ENCODE measurements at places on chromosomes 12 and 14.
A peak's percentile ranks its signal among the peaks of the same experiment; 100 is the strongest.

- no peak for DNase-seq
Observed at GRCh38 chr12:25960143-25960542, 1.7 kb downstream of the RASSF8 start.

DNA sequence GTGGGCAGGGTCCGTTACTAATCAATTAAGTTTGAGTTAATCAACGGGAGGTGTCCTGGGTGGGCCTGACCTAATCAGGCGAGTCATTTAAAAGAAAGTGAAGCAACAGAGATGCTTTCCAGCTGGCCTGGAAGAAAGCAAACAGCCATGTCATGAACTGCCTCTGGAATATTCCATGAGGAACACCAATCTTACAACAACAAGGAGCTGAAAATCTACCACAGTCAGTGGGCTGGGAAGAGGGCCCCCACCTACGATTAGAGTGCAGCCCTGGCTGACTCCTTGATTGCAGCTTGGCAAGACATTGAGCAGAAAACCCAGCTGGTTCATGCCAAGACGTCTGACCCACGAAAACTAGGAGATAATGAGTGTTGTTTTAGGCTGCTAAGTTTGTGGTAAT lies 56.2 kb downstream of the SSPN start:
- no peak for DNase-seq

DNA sequence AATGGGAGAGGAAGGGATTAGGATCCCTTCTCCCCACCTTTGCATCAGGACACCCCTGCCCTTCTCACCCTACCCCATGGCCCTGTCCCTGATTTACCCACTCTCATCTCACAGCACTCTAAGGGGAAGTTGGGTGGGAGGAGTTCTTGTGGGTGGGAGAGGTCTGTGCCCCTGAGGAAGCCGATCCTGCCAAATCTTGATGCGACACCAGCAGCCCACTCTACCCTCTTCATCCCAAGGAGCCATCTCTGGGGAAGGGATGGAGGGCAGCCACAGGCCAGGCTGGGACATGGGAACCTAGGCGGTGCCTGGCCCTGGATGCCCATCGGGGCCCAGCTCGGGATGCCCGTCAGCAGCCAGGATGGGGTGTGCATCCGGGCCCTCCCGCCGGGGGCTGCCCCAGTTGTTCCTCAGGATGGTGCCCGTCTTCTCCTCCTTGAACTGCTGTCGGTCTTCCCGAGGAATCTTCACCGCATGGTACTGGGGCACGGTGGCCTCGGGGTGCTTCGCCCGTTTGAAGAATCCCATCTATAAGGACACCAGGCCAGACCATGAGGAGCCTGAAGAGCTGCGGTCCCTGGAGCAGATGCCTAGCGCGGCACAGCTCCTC lies 22.8 kb downstream of the ITGA7 start:
- DNase-seq: no peak

DNA sequence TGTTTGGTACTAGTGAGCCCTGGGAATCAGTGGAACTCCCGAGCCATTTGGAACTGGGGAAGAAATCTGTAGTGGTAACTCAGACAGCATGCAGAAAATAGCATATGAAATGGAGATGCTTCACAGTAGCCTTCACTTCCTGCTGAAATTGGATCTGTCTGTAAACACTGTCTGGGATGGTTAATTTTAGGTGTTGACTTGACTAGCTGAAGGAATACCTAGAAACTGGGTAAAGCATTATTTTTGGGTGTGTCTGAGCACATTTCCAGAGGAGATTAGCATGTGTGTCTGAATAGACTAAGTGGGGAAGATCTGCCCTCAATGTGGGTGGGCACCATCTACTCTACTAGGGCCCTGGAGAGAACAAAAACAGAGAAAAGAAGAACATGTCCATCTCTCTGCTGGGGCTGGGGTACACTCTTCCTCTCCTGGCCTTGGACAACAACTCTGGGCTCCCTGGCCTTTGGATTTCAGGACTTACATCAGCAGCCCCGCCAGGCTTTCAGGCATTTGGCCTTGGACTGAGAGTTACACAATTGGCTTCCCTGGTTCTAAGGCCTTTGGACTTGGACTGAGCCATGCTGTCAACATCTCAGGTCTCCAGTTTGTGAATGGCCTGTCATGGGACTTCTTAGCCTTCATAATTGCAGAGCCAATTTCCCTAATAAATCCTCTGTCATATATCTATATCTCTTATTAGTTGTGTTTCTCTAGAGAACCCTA lies 14.0 kb upstream of the CRADD start:
- DNase-seq: no peak

GRCh38 chr14:53035336-53036210 lies 84.7 kb upstream of the FERMT2 start:
- DNase-seq: no peak

DNA sequence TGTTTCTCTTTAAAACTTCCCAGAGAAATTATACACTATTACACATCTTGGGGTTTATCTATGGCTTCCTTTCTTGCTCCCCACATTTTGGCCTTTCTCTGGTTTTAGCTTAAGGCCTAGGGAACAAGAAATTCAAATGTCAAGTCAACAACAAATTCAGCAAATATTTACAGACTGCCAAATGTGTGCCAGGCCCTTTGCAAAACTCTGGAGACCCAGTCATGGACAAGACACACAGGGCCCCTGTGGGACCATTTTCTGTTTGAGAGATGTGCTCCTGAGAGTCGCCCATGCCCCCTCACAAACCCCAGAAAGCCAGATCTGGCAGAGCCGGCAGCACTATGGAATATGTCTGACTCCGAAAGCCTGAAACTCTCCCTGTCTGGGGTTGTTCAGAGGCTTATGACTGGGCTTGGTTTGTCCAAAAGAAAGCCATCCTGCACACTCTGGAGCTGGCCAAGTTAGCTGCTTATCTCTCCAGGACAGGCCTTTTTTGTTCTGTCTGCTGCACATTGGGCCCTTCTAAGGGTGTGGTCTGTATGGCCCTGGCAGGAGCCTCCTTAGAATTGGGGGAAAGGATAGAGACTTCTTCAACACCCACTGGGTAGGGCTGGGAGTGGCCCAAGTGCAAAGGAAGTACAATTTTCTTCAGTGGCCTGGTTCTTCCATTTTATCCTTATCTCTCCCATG lies 1.1 kb upstream of the KRT3 start:
- no peak for DNase-seq

DNA sequence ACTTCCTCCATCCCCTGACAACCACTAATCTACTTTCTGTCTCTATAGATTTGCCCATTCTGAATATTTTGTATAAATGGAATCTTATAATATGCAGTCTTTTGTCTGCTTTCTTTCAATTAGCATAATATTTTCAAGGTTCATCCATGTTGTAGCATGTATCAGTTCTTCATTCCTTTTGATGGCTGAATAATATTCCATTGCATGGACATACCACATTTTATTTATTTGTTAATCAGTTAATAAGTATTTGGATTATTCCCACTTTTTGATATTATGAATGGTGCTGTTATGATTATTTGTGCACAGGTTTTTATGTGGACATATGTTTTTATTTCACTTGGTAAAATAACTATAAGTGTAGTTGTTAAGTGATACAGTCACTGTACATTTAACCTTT lies 155.1 kb upstream of the WSCD2 start:
- DNase-seq: no peak

- no peak for DNase-seq
Observed at GRCh38 chr14:104579507-104579906, at the start of gene C14orf180. C14orf180 (plus strand) TSS chr14:104579764; CDS start chr14:104586431, 6,667 bp downstream.

GRCh38 chr12:107440606-107441005 lies 245.0 kb upstream of the PWP1 start:
- DNase-seq: no peak

GRCh38 chr12:57896434-57897201 lies 44.7 kb upstream of the ATP23 start:
- DNase-seq: no peak

- DNase-seq: no peak
Observed at GRCh38 chr12:46108721-46109120, 118.3 kb upstream of the SCAF11 start.

GRCh38 chr14:58096731-58097130 lies 55.3 kb downstream of the ARMH4 start:
- DNase-seq: no peak

DNA sequence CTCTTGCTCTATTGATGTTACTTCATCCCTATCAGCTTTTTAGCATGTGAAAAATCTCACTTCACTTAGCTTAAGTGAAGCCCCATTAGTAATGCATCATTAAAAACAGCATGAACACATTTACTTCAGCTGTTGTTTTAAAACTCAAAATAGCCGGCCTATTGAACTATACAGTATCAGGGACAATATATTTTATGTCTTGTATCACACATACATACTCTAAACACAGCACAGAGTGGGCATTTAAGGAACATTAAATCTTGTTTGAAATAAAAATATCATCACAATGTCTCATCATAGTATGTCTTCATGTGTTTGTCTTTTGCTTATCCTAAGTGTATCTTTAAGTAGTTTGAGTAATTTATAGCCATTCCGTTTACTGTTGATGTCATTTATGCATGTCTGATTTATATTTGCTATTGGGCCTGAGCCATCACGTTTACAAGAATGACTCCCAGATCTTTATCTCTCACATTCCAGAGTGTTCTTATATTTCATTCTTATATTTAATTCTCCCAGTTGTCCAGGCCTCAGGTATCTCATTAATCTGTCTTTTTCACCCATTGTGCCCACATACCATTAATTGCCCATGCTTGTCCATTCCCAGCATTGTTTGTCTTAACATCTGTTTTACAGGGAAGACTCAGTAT lies 57.5 kb downstream of the ARHGAP5 start:
- DNase-seq: no peak

- no peak for DNase-seq
Observed at GRCh38 chr14:85190251-85190650, 339.7 kb upstream of the FLRT2 start.

- DNase-seq: no peak
Observed at GRCh38 chr12:130342842-130343241, 5.2 kb downstream of the PIWIL1 start.

GRCh38 chr14:92103363-92103989 lies 2.9 kb downstream of the ATXN3 start:
- no peak for DNase-seq

GRCh38 chr12:81294325-81295190 lies 216.7 kb downstream of the ACSS3 start:
- DNase-seq: peak; percentile 92

DNA sequence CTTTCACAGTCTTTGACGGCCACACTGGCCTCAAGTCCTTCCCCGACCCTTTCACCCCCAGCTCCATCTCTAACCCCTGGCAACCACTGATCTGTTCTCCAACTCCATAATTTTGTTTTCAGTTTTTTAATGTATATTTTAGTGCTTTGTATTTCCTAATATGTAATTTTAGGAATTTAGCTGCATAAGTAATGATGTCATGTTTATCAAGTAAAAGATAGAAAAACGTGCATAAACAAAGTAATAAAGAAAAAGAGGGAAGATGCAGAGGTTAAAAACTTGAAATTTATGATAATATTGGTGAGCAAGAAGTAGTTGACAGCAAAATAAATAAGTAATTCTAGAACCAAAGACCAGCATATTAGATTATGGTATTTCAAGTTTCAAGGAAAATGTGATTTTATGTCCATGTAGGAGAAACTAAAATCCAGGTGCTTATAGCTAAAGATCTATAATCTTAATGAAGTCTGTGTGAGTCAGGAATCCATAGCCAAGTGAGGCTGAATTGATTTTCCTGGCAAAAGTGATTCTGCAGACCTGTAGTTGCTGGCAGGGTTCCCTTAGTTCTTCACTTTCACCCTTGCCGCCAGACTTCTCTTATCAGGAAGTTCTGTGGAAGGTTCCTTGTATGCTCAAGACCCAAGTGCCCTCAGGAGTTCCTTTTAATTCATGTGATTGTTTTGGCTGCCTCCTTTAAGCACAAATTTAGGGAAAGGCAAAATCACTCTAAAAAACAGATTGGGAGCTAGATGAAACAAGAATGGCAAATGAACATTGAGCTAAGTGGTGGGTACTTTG lies 24.4 kb downstream of the FBXW8 start:
- DNase-seq: no peak

- DNase-seq: no peak
Observed at GRCh38 chr14:90042496-90043252, 19.1 kb upstream of the KCNK13 start.

DNA sequence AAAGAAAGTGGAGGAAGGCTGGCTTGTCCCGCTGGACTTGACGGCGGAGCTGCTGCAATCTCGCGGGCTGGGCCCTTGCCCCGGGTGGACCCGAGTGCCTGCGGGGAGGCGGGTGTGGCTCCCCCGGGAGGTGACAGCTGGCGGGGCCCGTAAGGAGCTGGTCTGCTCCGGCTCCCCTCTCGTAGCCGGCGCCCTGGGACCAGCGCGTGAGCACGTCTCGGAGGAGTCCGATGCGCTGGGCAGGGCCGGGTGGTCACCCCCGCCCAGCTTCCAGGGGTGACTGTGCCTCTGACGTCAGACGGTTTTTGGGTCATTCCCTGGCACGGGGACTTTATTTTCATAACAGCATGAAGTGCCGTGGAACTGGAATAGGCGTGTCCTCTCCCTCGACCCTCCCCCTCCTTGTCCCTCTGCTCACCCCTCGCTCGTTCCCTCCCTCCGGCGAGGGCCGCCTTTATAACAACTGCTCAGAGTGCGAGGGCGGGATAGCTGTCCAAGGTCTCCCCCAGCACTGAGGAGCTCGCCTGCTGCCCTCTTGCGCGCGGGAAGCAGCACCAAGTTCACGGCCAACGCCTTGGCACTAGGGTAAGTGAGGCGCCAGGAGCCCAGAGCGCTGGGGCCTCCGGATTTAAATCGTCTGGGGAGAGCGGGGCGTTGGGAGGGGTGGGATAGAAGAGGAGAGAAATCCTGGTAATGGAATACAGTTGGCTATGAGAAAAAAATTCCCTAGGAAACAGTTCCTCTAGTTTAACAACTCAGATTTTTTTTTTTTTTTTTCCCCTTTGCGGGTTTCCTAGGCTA lies at the start of gene GPRC5A:
Gene GPRC5A, plus strand, starts transcription at position 483 of the 801 bp plus-strand sequence. CDS start 16,688 bp downstream, outside the sequence.
- no peak for DNase-seq

GRCh38 chr12:90205165-90205564 lies 496.5 kb upstream of the ATP2B1 start:
- DNase-seq: no peak

DNA sequence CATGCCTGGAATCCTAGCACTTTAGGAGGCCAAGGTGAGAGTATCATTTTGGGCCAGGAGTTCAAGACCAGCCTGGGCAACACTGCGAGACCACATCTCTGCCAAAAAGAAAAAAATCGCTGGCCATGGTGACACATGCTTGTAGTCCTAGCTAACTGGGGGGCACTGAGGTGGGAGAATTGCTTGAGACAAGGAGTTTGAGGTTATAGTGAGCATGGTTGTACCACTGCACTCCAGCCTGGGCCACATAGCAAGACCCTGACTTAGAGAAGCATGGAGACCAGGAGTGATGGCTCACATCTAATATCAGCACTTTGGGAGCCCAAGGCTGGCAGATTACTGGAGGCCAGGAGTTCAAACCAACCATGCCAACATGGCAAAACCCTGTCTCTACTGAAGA lies 9.2 kb downstream of the PTGES3 start:
- no peak for DNase-seq

DNA sequence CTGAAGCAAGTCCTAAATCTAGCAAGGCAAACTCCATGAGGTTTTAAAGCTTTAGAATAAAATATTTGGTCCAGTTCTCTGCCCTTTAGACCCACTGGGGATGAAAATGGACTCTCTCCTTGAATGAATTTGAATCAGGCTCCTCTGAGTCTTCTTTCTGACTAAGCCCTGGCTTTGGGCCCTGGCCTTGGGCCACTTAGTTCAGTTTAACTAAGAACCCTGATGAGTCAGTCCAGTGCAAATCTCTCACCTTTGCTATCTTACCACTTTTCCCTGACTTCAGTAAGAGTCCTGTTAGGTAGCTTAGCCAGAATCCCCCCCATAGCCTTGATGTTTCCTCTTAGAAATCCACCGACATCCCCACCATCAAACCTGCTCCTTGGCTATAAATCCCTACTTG lies 427.5 kb downstream of the SNAPC1 start:
- no peak for DNase-seq

- no peak for DNase-seq
Observed at GRCh38 chr12:80823393-80823792, 106.7 kb downstream of the MYF5 start.

All from SK-N-MC (cell line).